ENCODE measurements at places on chromosomes 3 and 15.

GRCh38 chr3:78870484-78870883 is 897.3 kb downstream of the ROBO1 start:
- DNase-seq: no peak

- no peak for DNase-seq
Observed at GRCh38 chr15:40600956-40601355, 6.9 kb downstream of the KNL1 start.

- DNase-seq: no peak
Observed at GRCh38 chr3:172847292-172847691, 96.8 kb downstream of the ECT2 start.

- DNase-seq: no peak
Observed at GRCh38 chr15:67124111-67124510, 58.7 kb downstream of the SMAD3 start.

DNA sequence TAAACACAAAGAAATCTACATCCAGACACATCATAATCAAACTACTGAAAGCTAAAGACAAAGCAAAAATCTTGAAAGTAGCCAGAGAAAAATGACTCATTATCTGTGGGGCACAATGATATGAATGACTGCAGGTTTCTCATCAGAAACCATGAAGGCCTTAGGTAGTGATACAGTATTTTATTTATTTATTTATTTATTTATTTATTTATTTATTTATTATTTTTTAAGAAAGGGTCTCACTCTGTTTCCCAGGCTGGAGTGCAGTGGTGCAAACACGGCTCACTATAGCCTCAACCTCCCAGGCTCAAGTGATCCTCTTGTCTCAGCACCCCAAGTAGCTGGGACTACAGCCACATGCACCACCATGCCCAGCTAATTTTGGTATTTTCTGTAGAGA is 15.2 kb downstream of the CCK start:
- no peak for DNase-seq

DNA sequence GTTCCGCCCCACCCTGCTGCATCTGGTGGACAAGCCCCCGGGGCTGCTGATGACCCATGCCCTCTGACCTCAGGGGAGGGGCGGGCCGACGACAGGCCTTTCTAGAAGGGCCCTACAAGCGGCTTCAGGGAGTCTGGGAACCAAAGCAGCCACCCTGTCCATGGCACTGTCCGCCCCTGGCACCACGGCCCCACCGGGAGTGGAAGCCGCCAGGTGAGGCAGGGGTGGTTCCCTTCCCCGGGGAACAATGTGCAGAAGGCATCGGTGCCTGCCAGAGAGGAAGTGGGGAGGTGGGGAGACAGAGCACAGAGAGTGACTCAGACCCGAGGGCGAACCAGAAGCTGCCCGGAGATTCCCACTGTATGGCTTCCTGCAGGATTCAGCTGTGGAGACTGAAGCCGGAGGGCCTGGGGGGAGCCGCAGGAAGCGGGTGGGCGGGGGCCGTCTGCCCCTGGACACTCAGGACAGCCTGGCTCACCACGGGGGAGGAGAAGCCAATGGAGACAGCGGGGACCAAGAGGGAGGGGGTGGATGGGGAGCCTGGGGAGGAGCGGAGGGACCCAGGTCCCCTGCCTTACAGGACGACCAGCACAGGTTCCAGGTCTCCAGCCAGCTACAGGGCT is 134.0 kb downstream of the TPRA1 start:
- no peak for DNase-seq

- DNase-seq: no peak
Observed at GRCh38 chr3:100740207-100740606, 30.9 kb downstream of the TFG start.

DNA sequence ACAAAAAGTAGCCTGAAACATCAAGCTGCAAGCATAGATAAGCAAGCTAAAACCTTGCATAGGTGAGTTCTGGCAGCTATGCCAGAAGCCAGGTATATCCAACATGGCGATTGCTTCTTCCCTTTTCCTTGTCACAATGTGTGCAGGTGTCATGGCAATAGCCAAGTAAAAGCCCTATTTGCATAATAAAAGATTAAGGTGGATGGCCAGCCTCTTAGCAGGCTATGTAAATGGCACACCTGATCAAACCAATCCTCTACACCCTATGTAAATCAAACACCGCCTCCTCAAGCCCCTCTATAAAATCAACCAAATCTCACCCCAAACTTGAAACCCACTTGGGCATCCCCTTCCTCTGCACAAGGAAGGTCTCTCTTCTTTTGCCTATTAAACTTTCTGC is 366.8 kb downstream of the VGLL3 start:
- no peak for DNase-seq

- no peak for DNase-seq
Observed at GRCh38 chr3:165526367-165526766, 310.9 kb downstream of the BCHE start.

DNA sequence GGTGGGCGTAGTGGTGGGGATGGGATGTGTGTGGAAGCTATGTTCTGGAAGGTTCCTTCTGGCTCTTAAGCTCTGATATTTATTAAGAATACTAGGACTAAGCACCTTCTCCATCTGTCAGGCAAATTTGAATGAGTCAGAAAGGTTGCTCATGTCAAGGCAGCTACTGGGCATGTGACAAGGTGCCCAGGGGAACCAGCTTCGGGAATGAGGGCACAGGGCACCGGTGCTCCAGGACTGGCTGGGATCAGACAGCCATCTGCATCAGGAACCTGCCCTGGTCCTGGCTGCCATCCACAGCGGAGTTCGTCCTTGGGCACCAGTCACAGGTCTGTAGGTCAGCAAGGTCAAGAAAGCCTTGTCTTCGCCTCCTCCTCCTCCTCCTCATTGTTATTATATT is 32.5 kb downstream of the CA12 start:
- no peak for DNase-seq

GRCh38 chr3:42659451-42660130 is 6.1 kb downstream of the ZBTB47 start:
- no peak for DNase-seq

GRCh38 chr3:142651711-142652110 is 55.5 kb downstream of the PLS1 start:
- no peak for DNase-seq

- no peak for DNase-seq
Observed at GRCh38 chr3:13111873-13112520, 38.8 kb upstream of the IQSEC1 start.

GRCh38 chr15:92819278-92820235 is 80.6 kb upstream of the CHD2 start:
- DNase-seq: no peak

DNA sequence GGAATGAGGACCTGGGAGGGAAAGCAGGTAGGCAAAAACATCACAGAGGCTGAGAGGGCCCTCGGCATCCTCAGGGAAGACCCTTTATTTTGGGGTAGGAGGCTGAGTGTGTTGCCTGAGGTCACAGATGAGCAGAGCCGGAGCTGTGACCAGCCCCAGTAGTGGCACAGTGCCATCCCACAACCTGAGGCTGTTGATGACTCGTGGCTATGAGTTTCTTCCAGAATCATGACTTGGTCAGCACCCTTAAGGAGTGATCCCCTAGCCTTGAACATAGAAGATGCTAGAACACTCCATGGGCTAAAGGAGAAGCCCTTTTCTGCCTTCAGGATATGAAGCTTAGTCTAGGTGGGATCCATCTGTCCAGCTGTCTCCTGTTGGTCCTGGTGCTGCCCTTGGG is 19.5 kb upstream of the CXCR6 start:
- DNase-seq: no peak

- no peak for DNase-seq
Observed at GRCh38 chr3:88882121-88882520, 225.3 kb upstream of the EPHA3 start.

DNA sequence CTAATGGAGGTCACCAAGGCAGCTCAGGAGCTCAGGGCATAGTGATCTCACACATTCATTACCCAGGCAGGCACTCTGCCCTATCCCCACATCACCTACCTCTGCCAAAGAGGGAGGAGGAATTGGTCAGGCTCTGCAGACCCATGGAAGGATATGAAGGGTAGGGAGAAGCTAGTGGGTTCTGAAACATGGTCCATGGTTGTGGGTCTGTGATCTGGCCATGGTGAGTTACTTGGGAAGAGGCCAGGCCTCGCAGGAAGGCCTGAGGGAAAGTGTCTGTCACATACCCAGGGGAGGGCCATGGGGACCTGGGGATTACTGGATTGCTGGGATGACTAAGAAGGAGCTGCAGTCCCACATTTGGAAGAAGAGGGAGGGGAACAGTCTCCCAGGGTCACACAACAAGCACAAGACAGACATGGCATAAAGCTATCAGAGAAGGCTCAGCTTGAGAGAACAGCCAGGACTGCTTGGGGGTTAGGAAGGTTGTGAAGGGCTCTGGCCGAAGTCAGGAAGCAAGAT is 1.4 kb upstream of the PRSS50 start:
- DNase-seq: no peak

GRCh38 chr3:107699682-107700081 is 176.9 kb downstream of the BBX start:
- no peak for DNase-seq

DNA sequence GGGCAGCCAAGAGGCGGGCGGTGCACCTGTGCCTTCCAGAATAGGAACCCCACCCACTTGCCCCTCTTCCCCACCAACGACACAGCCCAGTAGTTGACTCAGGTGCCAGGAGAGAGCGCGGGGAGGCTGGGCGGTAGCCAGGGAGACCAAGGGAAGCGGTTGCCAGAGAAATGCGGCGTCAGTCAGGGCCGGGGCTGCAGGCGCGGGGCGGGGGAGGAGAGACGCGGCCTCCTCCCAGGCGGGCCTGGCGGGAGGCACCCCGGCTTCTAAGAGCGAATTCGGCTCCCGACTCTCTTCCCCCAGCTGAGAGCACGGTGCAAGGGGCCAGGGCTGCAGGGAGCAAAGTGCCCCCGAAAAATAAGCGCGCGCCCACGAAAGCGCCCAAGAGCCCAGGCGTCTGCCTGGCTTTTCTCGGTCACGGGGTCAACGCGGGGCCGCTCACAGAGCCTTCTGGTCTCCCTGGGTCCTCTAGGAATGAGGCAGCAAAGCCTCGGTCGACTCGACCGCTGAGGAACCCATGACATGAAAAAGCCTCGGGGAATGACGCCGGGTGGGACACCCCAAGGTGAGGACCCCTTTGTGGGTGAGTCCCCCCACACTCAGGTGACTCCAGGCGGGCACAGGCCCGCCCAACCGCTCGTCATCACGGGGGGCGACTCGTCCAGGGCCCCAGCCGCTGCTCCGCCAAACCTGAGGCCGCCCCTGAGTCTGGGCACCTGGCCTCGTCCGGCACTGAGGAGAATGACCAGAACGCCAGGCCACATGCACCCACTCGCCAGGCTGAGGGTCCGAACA is 716 bp downstream of the CPEB1 start:
- peak; percentile 59 for DNase-seq

DNA sequence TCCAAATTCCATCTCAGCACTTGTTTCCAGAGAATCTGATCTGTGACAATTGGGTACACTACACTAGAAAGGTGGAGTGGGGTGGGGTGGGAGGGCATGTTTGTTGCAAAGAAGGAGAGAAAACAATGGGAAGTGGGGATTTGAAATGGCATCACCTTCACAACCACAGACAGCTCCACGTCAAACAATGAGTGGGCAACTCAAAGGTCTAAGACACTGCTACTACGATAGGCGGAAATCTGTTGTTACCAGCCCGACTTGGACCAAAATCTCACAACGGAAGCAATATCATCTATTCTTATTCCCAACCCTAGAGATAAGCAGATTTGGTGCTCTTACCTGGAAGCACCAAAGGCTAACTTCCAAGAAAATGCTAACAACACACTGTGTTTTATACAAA is 3.3 kb downstream of the CYP19A1 start:
- no peak for DNase-seq

- DNase-seq: no peak
Observed at GRCh38 chr3:120338517-120338916, 10.6 kb downstream of the LRRC58 start.
